ENCODE measurements at places on chromosomes 7 and 10.
A peak's percentile ranks its signal among the peaks of the same experiment; 100 is the strongest.

DNA sequence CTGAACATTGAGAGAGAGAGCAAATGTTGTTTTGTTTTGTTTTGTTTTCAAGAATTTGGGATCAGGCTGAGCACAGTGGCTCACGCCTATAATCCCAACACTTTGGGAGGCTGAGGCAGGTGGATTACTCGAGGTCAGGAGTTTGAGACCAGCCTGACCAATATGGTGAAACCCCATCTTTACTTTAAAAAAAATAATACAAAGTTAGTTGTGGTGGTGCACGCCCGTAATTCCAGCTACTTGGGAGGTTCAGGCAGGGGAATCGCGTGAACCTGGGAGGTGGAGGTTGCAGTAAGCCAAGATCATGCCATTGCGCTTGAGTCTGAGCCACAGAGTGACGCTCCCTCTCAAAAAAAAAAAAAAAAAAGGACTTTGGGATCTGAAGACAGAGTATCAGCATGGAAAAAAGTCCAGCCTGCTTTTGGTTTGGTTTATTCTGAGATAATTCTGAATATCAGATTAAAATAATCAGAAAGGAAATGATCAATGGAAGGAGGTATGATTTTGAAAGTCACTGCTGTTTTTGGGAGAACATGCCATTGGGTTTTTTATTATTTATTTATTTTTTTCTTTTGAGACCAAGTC is 1.9 kb upstream of the ITIH2 start:
- no peak for DNase-seq

GRCh38 chr7:26476271-26476670 is 184.6 kb downstream of the SNX10 start:
- no peak for DNase-seq

- no peak for DNase-seq
Observed at GRCh38 chr7:28104811-28105210, 75.8 kb downstream of the JAZF1 start.

- no peak for DNase-seq
Observed at GRCh38 chr10:30495687-30496086, 61.7 kb downstream of the MAP3K8 start.

- no peak for DNase-seq
Observed at GRCh38 chr10:71604324-71605018, 115.1 kb downstream of the C10orf105 start.

GRCh38 chr10:100303724-100304319 is 17.3 kb upstream of the BLOC1S2 start:
- DNase-seq: no peak

GRCh38 chr7:2100278-2101208 is 132.2 kb downstream of the MAD1L1 start:
- DNase-seq: no peak

GRCh38 chr7:55493408-55493807 is 78.9 kb downstream of the VOPP1 start:
- no peak for DNase-seq

DNA sequence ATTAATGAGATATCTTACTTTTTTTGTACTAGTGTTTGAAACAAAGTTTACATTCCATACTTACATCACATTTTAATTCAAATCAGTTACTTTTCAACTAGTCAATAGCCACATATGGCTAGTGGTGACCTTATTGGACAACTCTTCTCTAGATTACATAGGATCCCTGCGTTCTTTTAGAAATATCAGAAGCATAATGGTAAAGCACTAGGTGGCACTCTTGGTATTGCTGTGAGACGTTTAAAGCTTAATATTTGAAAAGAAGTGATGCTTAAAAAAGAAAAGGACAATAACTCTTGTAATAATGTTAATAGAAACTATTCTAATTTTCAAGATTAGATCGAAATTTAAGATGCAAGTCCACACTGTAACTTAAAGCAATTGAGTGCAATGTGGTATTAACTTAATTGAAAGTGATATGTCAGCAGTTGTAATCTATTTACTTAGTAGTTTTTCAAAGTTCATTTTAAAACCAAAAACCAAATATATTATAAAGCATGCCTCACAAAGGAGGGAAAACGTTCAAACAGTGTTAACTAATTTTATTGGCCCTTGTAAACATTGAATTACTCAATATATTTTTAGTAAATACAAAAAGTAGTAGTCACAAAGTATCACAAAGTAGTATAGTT is 339.1 kb downstream of the ATRNL1 start:
- DNase-seq: no peak

GRCh38 chr7:96685755-96686154 is 23.9 kb downstream of the SEM1 start:
- DNase-seq: no peak

- no peak for DNase-seq
Observed at GRCh38 chr10:95350219-95350829, 59.5 kb upstream of the PDLIM1 start.

GRCh38 chr10:5933909-5934546 is 43.3 kb downstream of the IL15RA start:
- DNase-seq: no peak

DNA sequence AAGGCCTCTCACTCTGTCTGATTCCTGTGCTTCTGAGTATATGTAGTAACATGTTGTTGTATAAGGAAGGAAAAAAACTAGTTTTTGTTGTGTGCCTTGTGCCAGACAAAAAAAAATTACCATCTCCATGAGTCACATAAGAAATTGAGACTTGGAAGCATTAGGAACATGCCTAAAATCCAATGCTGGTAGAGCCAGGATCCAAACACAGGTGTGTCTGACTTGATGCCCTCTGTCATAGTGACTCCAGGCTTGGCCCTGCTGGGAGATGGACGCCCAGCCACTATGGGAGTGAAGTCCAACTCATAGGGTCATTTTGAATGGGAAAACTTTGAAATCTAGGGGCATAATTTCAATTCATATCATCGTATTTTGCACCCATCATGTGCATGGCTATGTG is 38.0 kb downstream of the PYROXD2 start:
- no peak for DNase-seq

GRCh38 chr7:140176122-140176701 is 571 bp downstream of the KDM7A start:
- peak; percentile 21 for DNase-seq

DNA sequence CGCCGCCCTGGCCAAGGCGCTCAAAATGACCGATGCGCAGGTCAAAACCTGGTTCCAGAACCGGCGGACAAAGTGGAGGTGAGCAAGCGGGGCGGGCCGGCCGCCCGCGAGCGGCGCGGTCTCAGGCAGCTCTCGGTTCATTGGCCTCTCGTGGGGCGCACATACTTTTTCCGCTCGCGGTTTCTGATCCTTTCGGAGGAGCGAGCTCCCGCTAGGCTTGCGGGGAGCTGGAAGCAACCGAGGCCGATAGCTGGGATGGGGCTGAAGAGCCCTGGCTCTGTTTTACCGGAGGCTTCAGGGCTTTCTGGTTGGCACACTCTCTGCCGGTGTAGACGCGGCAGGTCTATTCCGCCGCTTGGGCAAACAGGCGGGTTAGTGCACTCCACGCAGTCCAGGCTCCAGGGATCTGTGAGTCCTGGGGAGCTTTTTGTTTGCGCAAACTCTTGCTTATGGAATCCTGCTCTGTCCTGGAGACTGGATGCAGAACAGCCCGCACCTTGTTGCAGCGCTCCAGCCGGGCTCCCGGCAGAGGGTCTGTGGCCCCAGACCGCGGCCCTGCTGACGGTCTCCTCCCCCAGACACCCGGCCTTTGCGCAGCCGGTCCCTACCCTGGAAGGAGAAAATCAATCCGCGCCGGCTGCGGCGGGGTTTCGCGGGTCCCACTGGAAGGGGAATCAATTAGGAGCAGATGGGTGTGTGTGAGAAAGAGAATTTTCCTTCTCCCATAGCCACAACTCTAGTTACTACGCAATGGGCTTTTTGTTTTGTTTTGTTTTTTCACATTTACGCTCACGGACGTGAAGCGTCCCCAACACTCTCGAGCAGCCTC is 3.4 kb downstream of the TLX1 start:
- no peak for DNase-seq

- DNase-seq: no peak
Observed at GRCh38 chr10:12973149-12973718, 28.3 kb downstream of the CCDC3 start.

- DNase-seq: no peak
Observed at GRCh38 chr10:110615057-110615747, 28.9 kb upstream of the RBM20 start.

DNA sequence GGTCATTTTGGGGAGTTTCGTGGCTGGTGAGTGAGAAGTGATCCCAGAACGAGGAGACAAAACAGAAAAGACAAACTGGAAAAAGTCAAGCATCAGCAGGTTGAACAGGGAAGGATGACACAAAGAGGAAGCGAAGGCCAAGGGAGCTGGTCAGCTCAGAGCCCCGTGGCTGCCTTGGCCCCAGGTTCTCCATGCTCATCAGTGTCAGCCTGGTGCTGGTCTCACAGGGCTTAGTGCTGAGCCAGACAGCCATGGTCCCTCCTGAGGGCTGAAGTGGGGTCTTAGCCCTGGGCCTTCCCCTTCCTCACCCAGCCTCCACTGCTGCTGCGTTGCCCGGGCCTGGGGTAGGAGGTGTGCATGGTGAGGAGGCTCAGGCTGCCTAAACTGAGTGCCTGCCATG is 183.6 kb downstream of the PFKFB3 start:
- DNase-seq: no peak

- no peak for DNase-seq
Observed at GRCh38 chr7:14233076-14233867, 243.8 kb upstream of the ETV1 start.

DNA sequence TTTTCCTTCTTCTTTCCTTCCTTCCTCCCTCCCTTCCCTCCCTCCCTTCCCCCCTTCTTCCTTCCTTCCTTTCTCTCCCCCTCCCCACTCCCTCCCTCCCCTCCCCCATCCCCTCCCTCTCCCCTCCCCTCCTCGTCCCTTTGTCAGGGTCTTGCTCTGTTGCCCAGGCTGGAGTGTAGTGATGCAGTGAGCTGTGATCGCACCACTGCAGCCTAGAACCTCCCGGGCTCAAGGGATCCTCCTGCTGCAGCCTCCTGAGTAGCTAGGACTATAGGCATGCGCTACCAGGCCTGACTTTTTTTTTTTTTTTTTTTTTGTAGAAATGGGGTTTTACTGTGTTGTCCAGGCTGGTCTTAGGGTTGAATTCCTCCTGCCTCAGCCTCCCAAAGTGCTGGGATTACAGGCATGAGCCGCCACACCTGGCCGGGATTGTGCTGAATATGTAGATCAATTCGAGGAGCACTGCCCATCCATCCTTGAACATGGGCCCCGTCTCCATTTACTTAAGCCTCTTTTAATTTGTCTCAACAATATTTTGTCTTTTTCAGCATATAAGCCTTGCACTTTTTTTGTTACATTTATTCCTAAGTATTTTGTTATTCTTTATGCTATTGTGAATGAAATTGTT is 23.4 kb downstream of the GRIFIN start:
- DNase-seq: no peak

GRCh38 chr7:39221901-39222300 is 244.2 kb downstream of the POU6F2 start:
- DNase-seq: no peak

GRCh38 chr10:24988831-24989640 is 26.9 kb downstream of the ENKUR start:
- DNase-seq: no peak

- DNase-seq: no peak
Observed at GRCh38 chr7:41287559-41288335, 415.1 kb downstream of the INHBA start.

DNA sequence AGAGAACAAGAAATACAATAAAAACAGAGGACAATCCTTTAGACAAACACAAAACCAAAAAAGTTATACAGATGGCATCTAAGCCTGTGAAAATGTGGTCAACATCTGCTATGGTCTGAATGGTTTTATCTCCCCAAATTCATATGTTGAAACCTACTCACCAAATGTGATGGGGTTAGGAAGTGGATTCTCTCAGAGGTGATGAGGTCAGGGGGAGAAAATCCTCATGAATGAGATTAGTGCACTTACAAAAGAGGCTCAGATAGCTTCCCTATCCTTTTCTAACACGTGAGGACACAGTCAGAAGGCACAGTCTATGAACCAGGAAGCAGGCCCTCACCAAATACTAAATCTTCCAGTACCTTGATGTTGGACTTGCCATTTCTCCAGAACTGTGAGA is 147.8 kb upstream of the GPR22 start:
- no peak for DNase-seq

DNA sequence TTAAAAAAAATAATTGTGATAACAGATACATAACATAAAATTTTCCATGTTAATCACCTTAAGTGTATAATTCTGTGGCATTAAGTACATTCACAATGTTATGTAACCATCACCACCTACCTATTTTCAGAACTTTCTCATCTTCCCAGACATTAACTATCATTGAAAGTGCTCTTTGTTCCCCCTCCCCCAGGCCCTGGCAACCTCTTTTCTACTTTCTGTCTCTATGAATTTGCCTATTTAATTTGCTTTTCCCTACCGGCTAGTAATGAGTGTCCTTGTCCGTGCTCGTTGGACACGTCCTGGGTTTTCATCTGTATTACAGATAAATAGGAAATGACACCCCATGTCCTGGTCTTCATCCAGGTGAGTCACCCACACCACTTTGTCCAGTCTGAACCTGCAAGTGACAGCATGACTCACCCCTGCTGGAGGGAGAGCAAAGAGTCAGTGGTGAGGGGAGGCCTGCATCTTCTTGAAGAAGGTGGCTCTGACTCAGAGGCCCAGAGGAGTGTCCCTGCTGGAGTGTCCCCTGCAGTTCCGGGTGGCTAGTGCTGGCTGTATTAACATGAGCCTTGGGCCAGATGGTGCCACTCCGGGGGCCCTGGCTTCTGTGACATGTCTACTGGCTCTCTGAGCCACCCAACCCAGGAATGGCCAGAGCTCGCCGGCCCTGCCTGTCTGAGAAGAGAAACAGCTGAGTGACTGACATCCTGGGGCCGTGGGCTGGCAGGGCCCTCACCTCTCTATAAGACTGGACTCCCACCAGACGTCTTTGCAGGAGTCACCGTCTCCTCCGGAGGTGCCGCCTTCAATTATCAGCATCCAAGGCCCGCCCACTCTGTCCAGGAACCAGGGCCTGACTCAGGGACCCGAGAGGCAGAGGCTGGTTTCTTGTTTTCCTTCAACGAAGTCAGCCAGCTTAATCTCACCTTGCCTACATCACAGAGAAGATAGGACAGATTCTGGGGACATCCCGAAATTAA is 503.2 kb upstream of the MKI67 start:
- no peak for DNase-seq

DNA sequence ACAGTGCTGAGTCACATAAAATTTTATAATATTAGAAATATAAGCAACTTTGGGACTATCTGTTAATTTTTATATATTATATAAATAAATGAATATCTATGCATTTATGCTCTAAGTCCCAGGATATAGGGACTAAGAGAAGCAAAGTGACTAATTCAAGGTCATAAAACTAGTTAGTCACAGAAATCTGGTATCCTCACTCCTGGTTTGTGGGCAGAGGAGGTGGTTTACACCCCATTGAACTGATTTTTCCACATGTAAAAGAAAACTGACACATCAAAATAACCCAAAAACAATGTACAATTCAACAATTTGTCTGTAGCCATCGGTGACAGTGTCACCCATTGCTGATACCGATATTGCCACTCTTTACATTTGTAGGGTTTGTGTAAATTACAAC is 3.0 kb downstream of the PCLO start:
- no peak for DNase-seq

DNA sequence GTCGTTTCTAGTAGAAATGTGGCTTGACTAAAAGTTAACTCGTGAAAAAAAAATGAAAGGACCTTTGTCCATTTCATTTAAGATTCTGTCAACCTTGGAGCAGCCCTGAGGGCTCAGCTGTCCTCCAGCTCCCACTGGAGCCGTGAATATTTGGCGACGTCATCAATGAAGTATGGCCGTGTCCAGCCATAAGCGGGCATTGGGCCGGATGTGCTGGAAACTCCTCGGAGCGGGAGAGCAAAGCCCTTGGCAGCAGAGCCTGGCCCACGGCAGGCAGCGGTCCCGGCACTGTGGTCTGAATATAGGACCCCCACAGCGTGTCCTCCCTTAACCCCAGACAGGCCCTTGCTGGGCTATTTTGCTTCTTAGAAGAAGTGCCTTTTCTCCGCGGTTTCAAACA is 50.0 kb downstream of the JAKMIP3 start:
- no peak for DNase-seq
